Tibial artery (tissue), 4 donors: ENCODE measurements at places on chromosomes 6 and 20.
A peak's percentile ranks its signal among the peaks of the same experiment; 100 is the strongest.

GRCh38 chr6:108621117-108621516, 60.4 kb downstream of the FOXO3 start:
- peak; percentile 71 for DNase-seq

GRCh38 chr6:3789896-3790558, 38.5 kb upstream of the PXDC1 start:
- DNase-seq, result no peak

DNA sequence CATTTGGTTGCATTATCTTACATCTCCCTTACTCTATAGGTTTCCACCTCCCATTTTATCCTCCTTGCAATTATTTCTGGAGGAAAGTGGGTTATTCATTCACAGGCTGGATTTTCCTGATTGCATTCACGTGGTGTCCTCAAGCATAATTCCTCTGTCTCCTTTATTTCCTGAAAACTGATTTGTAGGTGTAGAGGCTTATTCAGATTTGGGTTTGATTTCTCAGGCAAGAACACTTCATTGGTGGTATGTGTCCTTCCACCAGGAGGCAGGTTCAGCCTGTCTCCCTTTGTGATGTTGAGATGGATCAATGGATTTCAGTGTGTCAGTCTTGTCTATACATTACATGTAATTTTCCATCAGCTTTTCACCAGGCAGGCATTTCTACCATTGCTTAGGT, 17.3 kb downstream of the DNPH1 start:
- DNase-seq, result no peak

- DNase-seq, result no peak
Measured at GRCh38 chr6:4021854-4022695, 56.9 kb downstream of the FAM217A start.

- peak; percentile 70 for DNase-seq
Measured at GRCh38 chr20:40563296-40563950, 125.6 kb downstream of the MAFB start.

- no peak for DNase-seq
Measured at GRCh38 chr6:37399131-37399530, 33.9 kb upstream of the CMTR1 start.

GRCh38 chr6:83472767-83473166, 39.6 kb upstream of the PRSS35 start:
- DNase-seq, result no peak

GRCh38 chr20:51042064-51042463, 19.2 kb upstream of the KCNG1 start:
- no peak for DNase-seq

DNA sequence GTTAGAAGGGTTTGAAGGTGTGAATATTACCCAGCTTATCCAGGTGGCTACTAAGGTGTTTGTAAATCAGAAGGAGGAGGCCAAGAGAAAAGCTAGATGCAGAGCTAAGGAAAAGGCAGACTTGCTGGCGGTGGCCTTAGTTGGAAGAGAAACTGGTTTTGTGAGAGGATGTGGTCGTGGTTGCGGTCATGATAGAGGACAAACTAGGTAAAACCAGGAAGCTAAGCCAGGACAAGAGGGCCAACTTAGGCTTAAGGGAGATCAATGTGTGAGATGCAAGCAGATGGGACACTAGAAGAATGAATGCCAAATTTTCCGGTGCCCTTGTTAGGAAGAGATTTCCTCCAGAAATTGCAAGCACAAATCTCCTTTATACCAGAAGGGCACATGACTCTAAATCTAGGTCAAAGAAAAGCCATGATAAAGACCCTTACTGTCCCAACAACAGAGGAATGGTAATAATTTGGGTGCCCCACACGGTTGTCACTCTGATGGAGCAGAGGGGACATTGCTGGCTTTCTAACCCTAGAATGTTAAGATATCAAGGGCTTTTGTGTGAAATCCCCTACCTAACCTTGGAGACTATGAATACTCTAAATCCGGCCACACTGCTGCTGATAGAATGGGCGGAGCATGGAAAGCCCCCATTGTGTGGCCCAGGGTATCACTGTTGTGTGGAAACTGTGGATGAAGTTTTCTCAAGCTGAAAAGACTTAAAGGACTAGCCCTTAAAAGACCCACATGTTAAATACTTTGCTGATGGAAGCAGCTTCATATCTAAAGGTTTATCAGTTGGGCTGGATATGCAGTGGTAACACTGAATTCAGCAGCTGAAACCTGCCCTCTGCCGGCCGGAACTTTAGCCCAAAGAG, 7.8 kb downstream of the IL22RA2 start:
- no peak for DNase-seq

- no peak for DNase-seq
Measured at GRCh38 chr6:81696524-81696923, 56.0 kb downstream of the TENT5A start.

GRCh38 chr6:106186172-106186571, 100.0 kb downstream of the PRDM1 start:
- DNase-seq, result no peak

- no peak for DNase-seq
Measured at GRCh38 chr6:83221889-83222479, 28.8 kb downstream of the RWDD2A start.

DNA sequence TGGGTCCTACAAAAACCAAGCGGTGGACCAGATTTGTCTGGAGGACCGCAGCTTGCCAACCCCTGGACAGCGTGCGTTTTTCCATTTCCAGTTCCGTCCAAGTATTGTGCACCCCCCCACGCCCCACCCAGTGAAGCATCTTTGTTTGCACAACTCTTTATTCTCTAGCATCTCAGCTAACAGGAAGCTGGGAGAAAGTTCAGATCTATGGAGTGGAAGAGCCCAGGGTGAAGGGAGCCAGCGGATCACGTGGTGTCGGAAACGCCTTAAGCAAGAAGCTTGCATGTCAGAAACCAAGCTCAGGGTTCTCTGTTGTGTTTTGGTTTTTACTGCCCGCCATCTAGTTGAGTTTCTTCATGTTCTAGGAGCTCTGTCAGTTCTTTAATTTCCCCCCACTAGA, 29.9 kb downstream of the ARID1B start:
- peak; percentile 37 for DNase-seq

- no peak for DNase-seq
Measured at GRCh38 chr6:94623586-94623985, 953.7 kb upstream of the MANEA start.

DNA sequence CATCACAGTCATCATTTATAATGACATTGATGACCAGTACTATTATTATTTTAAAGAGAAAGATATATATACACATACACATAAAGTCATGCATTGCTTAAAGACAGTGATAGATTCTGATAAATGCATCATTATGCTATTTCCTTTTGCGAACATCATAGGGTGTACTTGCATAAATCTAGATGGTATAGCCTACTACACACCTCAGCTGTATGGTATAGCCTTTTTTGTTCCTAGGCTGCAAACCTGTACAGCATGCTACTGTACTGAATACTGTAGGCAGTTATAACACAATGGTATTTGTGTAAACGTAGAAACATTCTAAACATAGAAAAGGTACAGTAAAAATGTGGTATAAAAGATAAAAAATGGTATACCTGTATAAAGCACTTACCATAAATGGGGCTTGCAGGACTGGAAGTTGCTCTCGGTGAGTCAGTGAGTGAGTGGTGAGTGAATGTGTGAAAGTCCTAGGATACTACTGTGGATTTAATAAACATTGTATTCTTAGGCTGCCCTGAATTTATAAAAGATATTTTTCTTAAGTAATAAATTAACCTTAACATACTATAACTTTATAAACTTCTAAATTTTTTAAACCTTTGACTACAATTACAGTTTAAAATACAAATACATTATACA, 23.9 kb downstream of the QKI start:
- no peak for DNase-seq

GRCh38 chr6:111461860-111462259, 21.2 kb downstream of the REV3L start:
- no peak for DNase-seq

- no peak for DNase-seq
Measured at GRCh38 chr20:35240811-35241293, 14.4 kb downstream of the MMP24 start.

GRCh38 chr20:48769069-48769983, 58.5 kb downstream of the PREX1 start:
- no peak for DNase-seq

- DNase-seq, result no peak
Measured at GRCh38 chr6:47134476-47135189, 92.5 kb upstream of the ADGRF1 start.

GRCh38 chr6:100228437-100228833, 234.4 kb upstream of the MCHR2 start:
- no peak for DNase-seq

- no peak for DNase-seq
Measured at GRCh38 chr6:139877828-139878405, 503.5 kb upstream of the CITED2 start.

GRCh38 chr6:34346175-34347119, 46.0 kb downstream of the NUDT3 start:
- DNase-seq, result no peak

- no peak for DNase-seq
Measured at GRCh38 chr20:3674447-3674846, 7.4 kb downstream of the ADAM33 start.

- DNase-seq, result no peak
Measured at GRCh38 chr6:12265791-12266190, 24.4 kb upstream of the EDN1 start.

DNA sequence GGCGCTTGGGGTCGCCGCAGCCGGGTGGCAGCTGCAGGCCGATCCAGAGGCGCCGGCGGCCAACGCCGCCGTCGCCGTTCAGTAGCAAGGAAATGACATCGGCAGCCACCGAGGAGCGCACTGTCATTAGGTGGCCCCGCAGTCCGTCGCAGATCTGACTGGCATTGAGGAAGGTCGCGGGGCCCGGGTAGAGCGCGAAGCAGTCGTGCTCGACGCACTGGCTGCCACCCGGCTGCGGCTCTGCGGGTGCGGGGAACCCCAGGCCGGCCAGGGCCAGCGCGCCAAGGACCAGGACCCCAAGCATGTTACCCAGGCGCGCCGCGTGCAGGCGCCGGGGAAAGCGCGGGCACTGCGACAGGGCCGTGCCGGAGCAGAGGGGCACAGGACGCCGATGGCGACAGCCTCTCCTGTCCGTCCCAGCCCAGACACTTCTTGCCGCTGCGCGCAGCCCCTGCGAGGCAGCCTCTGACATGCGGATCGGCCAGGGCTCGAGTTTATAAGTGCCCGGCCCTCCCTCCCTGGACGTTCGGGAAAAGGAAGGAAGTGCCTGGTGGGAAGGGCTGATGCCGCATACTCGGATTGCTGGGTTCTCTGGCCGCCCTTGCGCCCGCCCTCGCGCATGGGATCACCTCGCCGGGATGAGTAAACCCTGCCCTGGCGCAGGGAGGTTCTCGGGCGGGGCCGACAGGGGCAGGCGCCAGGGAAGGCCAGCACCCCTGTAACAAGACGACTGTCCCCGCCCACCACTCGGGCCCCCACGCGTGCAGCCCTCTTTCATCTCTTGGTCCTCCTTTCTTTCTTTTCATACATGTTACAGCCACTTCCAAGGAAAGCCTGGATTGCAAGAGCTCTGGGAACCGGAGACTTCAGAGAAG, at the start of gene THBD:
THBD (minus strand) TSS at position 472 of the 875 bp plus-strand sequence; CDS start at position 304, 168 bp downstream.
- DNase-seq, result peak; percentile 94

DNA sequence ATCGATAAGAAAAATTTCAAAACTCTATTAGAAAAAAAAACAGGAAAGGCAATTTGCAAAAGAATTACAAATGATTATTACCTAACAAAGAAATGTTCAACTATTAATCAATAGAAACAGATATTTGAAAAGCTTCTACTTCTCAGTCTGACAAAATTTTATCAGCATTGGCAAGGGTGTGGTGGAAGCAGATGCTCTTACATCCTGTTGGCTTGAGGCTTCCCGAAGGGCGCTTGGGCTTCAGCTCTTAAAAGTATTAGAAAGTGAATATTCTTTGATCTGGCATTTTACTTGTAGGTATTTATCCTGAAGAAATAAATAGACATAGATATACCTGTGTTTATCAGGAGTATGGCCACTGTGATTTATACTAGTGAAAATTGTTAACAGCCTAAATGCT, 38.7 kb downstream of the SLC35D3 start:
- no peak for DNase-seq

DNA sequence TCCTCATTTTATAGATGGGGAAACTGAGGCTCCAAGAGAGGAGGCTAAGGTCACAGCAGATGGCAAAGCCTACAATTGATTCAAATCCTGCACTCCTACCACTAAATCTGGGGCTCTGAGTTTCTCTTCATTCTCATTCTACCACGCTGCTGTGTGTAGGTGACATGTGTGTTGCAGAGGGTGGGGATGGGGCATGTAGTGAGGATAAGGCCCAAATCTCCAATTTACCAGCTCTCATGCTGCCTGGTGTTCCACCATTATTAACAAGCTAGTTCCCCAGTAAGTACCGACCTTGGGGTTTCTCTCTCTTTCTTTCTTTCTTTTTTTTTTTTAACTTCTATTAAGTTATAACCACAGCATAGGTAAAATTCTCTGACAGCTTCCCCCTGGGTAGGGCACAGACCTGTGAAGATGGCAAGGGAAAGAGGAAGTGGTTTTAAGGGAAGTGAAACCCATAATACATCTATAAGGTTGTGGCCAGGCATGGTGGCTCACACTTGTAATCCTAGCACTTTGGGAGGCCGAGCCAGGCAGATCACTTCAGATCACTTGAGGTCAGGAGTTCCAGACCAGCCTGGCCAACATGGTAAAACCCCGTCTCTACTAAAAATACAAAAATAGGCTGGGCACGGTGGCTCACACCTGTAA, 13.0 kb upstream of the MATN4 start:
- no peak for DNase-seq

GRCh38 chr20:62688855-62689460, 19.7 kb upstream of the NTSR1 start:
- DNase-seq, result no peak

- DNase-seq, result no peak
Measured at GRCh38 chr20:9397928-9398327, 116.5 kb upstream of the LAMP5 start.

- DNase-seq, result no peak
Measured at GRCh38 chr6:26338810-26339209, 26.2 kb upstream of the BTN3A2 start.
